ENCODE measurements at places on chromosomes 2 and 18. TPM values are rescaled to one million over a fixed set of nuclear protein-coding genes. Genes with fewer than 3 reads are reported as not detected.

The IL36G gene
- total RNA-seq: not detected

The CSRNP3 gene
- 0.51 TPM for total RNA-seq

The ANO7 gene
- 1.1 TPM for total RNA-seq

The UGT1A10 gene
- total RNA-seq: not detected

The SCN9A gene
- 0.56 TPM for total RNA-seq

The AOX1 gene
- 2.4 TPM for total RNA-seq
